ENCODE measurements at places on chromosomes 4 and X. TPM values are rescaled to one million over a fixed set of nuclear protein-coding genes. Genes with fewer than 3 reads are reported as not detected.

The HSFX3 gene
- not detected for total RNA-seq

DNA sequence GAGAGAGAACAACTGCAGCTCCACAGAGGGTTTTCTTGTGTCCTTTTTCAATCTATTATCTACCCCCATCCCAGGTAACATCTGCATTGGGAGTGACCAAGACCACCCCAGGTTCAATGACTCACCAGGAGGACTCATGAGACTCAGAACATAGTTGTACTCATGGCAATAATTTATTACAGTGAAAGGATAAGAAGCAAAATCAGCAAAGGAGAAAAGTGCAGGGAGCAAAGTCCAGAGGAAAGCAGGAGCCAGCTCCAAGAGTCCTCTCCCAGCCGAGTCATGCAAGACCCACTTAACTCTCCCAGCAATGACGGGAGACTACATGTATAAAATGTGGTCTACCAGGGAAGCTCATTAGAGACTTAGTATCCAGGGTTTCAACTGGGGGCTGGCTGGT is 129.5 kb upstream of the RBPJ start:
- no peak for DNase-seq

DNA sequence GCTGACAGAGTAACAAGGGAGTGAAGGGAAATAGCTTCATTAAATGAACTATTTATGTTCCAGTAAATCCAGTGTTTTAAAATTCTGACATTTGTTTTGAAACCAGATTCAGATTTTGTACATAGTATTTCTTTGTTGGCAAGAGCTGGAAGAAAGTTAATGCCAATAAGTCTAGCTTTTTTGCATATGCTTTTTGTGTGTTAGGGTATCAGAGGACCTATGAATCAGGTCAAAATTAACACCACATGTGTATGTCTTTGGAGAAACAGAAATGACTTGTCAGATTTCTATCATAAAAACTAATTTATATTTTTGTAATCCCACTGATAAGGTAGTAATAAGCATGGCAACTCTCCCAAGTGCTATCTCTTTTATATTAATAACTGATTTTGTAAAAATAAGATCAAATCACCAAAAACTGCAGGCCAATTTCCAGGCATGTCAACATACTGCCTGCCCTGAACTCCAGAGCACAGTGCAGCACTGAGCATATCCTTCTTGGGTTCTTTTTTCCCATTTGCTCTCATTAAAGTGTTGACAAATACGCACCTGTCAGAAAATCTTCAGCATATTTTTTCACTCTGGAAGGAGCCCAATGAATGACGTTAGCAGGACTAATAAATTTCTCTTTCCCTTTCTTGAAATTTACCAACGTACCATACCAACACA is 65.5 kb downstream of the SH3RF1 start:
- DNase-seq = no peak

The DUSP21 gene
- total RNA-seq = not detected

GRCh38 chr4:2141022-2141761 is 82.1 kb downstream of the NAT8L start:
- DNase-seq = no peak

- DNase-seq = no peak
Observed at GRCh38 chr4:83862471-83862870, 326.6 kb downstream of the GPAT3 start.

The ARL13A gene
- total RNA-seq = not detected

GRCh38 chrX:30957753-30958152 is 68.7 kb upstream of the TAB3 start:
- no peak for DNase-seq

The TXK gene
- 48.2 TPM for total RNA-seq

DNA sequence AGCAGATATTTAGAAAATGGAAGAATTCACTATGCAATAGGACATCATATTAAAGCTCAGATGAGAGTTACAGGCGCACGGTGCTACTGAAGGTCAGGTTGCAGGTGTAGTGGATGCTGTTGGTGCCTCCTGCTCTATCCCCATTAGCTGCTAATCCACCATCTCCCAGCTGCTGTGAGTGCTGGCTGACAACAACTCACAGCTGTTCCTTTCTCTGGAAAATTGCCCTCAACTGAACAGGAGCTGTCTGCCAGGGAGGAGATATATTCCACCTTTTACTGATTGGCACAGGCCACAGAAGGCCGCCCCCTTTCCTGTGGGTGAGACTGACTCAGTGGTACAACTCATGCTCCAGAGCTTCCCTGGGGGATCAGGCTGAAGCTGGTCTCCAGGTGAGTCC is 48.7 kb downstream of the UCHL1 start:
- DNase-seq = no peak

DNA sequence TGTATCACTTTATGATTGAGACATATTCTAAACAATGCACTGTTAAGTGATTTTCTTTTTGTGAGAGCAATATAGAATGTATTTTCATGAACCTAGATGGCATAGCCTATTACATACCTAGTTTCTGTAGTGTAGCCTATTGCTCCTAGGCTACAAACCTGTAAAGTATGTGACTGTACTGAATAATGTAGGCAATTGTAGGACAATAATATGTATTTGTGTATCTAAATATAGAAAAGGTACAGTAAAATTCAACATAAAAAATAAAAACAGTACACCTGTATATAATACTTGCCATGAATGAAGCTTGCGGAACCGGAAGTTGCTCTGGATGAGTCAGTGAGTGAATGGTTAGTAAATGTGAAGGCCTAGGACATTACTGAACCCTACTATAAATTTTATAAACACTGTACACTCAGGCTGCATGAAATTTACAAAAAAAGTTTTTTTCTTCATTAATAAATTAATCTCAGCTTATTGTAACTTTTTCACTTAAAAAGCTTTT is 106.7 kb downstream of the VSIG4 start:
- DNase-seq = no peak

- no peak for DNase-seq
Observed at GRCh38 chrX:110267874-110268273, 50.0 kb downstream of the AMMECR1 start.

DNA sequence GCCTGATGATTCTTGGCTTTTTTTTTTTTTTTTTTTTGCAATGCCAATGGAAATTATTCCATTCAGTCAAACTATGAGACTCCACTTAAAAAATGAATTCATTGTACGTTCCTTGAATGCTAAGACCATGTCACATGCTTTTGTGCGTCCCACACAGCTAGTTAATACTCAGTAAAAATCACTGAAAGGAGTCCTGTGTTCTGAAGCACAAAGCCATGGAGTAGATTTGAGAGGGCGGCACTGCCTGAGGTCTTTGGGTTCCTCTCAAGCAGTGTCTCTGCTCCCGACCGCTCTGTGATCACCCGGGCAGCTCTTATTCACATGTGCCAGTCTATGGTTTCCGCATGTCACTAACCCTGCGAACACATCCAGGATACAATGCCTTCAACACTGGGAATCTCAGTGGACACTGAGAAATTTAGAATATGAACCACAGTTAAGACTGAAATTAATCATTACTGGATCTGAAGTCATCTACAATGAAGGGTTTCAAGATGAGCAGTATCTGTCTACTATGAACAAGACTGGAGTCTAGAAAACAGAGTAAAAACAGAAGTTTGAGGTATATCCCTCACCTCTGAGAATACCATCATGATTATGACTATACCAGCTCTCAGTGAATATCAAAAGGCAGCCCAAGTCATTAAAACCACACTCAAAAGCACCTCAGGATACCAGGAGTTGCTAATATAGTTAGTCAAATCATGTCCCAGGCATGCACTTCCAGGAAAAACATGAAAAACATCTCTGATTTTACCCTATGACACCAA is 193.0 kb downstream of the MGST2 start:
- no peak for DNase-seq

GRCh38 chr4:185128272-185129119 is 14.6 kb upstream of the SLC25A4 start:
- peak; percentile 31 for DNase-seq

The IQCM gene
- not detected for total RNA-seq

The AFM gene
- total RNA-seq = not detected

- no peak for DNase-seq
Observed at GRCh38 chr4:24488399-24489164, 95.8 kb downstream of the DHX15 start.

GRCh38 chrX:70066646-70067045 is 4.4 kb downstream of the OTUD6A start:
- DNase-seq = no peak

DNA sequence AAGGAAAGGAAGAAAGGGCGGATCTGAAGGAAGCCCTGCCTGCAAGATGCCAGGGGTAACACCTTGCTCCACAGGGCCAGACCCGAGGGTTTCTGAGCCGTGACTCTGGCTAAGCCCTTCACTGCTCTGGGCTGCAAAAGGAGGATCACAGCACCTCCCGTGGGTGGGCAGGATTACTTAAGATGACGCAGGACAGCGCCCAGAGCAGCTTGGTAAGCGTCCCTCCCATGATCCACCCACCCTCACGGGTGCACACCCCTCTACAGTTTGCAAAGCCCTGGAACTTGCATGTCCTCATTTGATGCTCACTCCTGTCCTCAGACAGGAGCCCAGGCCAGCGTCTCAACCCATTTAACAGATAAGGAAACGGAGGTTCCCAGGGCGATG is 64.9 kb downstream of the CRMP1 start:
- DNase-seq = no peak

DNA sequence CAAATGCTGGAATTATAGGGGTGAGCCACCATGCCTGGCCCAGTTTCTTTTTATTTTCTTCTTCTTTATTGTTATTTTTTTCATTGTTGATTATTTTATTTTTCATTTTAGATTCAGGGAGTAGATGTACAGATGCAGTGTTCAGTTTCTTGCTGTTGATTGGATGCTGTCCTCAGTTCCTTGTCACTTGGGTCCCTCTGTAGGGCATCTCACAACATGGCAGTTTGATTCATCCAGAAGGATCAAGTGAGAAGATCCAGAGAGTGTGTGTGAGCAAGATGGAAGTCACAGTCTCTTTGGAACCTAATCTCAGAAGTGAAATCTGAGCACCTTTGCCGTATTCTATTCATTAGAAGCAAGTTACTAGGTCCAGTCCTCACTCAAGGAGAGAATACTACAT is 20.9 kb downstream of the HMGB3 start:
- DNase-seq = no peak

The CAMK2D gene
- total RNA-seq = 74.6 TPM

The FRMPD3 gene
- not detected for total RNA-seq

The SLIT2 gene
- total RNA-seq = not detected

DNA sequence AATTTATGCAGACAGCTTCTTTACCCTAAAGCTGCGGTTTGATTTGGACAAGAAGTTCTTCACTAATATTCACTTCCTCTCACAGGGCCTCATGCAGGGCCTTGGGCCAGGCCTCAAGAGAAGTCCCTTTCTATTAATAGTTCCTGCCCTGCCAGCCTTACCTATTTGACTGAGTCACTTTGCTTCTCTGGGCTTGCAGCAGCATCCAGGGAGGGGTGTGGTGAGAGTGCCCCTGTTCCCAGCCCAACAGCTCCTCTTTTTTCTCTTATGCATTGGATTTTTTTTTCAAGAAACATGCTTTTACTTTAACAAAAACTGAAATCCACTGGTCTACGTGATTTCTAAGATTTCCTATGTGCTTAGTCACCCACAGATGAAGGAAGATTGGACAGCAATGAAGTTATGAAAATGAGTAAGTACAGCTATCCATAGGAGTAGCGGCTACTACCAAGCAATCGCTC is 26.7 kb downstream of the FAM156B start:
- no peak for DNase-seq

Measured in activated naive CD4-positive, alpha-beta T cell treated with anti-CD3 and anti-CD28 coated beads, Interleukin-2, amount 50 U/mL, for 72 hours (primary cell).